Stimulated activated CD8-positive, alpha-beta memory T cell treated with anti-CD3 and anti-CD28 coated beads, Interleukin-7, amount 100 ng/mL, for 1 hour (primary cell): ENCODE measurements at places on chromosomes 7 and 10.

DNA sequence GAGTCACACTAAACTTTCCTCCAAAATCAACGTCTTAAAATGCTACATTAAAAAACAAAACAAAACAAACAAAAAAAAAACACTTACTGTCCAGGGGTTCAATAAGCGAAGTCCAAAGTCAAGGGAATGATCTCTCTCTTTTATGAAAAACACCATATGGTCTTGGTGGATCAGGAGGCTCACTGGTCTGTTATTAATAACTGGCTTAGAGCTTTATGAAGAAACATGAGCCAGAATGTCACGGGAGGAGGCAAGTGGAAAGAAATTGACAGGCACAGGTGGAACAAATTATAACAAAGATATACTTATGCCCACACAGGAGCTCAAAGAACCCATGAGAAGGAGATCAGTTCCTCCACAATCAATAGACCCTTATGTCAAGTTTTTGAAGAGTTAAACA lies at the start of gene MRLN:
TSS of gene MRLN (minus strand) at position 189 of the 400 bp plus-strand sequence.
- no peak for DNase-seq

DNA sequence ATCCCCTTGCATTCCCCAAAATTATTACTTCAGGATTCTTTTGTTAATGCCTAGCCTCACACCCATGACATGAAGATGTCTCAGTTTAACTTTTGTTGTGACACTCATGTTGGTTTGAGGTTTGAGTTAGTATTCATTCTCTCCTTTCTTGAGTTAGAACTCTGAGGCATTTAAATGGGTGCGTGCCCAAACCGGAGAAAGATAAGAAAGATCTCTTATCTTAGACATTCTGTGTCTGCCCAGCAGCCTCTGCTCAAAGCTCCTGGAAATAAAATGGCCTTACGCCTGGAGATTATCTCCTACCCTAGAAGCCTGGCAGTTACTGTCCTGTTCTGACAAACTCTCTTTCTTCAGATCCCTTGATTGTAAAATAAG lies 26.3 kb downstream of the WBP1L start:
- DNase-seq, result no peak

- DNase-seq, result no peak
Observed at GRCh38 chr7:12637819-12638592, 49.4 kb upstream of the ARL4A start.

GRCh38 chr10:118595598-118596425 lies at the start of gene PRLHR:
PRLHR (minus strand) TSS chr10:118595648; CDS start chr10:118595244, 404 bp downstream.
- DNase-seq, result no peak

- no peak for DNase-seq
Observed at GRCh38 chr7:47601119-47601880, 19.4 kb upstream of the TNS3 start.

- no peak for DNase-seq
Observed at GRCh38 chr10:34297541-34298345, 517.4 kb downstream of the PARD3 start.

- peak; percentile 5 for DNase-seq
Observed at GRCh38 chr7:51067757-51068156, 248.9 kb downstream of the COBL start.

- no peak for DNase-seq
Observed at GRCh38 chr10:5616836-5617235, 49.6 kb downstream of the ASB13 start.

- no peak for DNase-seq
Observed at GRCh38 chr10:124992462-124993344, 50.8 kb downstream of the ZRANB1 start.

GRCh38 chr7:157873181-157873580 lies 536.4 kb downstream of the DNAJB6 start:
- no peak for DNase-seq

DNA sequence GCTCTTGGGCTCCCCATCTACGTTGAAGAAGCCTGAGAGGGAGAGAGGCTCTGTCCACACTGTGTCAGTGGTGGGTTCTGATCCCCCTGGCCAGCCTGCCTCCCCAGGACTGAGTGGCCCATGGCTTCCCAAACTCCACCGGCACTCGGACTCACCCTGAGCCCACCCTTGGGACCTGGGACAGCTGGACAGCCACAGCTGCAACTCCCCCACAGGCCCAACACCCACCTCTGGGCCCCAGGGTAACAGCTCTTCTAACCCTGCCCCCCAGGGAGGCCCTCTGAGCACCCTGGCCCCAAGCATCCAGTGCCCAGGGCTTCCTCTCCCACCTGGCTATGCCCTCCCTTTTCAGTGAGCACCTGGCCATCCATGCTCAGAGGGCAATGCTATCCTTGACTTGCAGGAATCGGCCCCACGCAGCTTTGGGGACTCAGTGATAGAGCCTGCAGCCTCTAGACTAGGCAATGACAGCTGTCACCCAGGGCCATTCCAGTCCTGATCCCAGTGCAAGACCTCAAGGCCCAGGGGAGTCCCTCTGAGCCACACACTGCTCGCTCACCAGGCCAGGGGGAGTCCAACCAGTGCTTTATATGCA lies 17.9 kb downstream of the OGDHL start:
- DNase-seq, result no peak

DNA sequence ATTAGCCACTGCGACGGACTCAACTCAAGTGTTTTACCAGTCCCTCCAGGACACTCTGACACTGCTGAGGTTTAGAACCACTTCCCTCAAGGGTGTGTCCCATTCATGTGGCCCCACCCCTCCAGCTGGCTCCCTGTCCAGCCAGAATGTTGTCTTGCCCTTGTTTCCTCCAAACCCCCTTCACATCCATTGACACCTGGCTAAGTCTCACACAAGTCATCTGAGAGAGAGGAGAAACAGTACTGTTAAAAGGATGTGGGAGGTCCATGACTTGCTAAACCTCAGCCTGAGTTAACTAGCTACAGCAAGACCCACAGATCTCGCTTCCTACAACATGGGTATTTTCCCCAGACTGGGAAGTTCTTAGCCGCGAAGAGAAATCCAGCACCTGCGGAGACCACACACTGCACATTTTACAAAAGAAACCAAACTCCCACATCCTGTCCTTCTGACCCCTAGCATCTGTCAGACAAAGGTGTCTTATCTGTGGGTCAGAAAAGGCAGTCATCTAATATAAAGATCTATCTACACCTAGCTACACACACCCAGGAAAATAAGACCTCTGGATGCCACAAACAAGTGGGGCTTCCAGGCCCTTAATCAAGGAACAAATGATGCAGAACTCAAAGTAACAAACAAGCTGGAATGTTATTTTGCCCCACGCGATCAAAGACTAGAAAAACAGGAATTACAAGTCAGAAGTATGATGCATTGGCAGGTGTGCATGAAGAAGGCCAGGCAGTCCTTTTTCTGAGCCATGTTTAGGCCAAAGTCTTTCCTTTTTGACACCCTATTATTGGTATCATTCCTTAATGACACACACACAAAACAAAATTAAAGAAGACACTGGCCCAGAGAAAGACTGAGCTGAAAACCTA lies 13.9 kb downstream of the OSBPL3 start:
- DNase-seq, result no peak

DNA sequence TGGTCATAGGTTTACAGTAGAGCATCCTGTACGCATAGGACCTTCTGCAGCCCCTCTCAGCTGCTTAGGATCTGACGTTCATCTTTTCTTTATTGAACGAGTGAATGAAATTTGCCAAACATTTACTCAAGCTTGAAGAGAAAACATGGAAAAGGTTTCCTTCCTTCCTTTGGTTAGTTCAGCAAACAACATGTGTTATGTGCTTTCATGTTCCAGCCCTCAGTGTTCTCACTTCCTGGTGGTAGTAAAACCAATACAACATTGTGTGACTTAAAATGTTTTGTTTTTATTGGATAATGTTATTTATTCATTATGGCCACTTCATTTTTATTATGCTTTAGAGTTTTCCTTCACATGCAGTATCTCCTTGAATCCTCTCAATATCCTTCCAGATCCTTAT lies 1.4 kb upstream of the CDCA7L start:
- no peak for DNase-seq

DNA sequence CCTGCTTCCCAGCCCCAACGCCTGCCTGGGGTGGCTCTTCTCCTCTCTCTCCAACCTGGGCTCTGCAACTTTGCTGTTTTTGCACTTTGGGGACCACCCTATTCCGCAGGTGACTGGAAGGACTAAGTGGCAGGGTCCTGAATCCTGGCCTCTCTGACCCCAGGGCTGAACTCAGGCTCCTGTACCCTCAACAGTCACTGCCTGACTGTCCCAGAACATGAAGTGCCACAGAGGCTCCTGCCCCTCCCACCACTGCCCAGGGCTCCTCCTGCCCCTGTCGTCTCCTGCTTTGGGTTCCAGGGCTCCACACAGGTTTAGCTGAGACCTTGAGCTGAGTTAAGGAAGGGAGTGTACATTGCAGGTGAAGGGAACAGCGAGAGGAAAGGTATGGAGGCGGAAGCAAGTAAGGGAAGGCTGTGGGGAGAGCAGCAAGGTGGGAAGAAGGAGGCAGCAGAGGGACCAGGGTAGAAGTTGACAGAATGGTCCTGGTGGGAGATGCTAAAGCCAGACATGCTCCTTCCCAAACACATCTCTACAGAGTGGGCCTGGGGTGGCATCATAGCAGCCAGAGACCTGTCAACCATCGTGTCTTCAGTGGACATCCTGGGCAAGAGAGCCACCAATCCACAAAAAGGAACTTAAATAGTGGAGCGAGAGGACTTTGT lies 5.7 kb upstream of the GRID1 start:
- DNase-seq, result no peak

DNA sequence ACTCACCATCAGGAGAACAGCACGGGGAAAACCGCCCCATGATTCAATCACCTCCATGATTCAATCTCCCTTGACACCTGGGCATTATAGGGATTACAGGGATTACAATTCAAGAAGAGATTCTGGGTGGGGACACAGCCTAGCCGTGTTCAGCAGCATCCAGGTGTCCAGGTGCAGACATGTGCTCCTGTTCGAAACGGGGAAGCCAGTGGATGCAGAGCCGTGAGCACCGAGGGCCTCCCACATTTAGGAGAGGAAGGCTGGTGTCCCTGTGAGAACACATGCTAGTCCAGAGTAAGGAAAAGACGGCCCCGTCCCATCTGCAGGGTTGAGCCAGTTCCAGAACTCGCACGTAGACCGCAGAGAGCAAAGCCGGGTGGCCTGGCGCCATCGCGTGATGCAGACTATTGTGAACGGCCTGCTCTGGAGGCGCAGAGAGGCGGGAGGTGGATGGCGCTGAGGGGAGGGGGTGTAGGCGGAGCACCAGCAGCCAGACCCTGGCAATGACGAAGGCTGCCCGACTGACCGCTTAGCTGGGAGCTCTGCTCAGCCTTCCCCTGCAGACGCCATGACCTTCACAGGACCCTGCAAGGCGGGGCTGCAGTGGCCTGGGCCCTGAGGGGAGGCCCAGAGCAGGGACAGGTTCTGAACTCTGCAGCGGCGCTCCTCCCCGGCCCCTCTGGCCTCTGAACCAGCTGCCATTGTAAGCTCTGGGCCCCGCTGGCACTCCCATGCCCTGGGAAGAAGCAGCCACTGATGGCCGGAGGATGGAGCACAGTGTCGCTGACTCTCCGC lies 141.6 kb upstream of the TCERG1L start:
- DNase-seq, result no peak

GRCh38 chr7:37320848-37321468 lies 127.7 kb downstream of the ELMO1 start:
- no peak for DNase-seq

DNA sequence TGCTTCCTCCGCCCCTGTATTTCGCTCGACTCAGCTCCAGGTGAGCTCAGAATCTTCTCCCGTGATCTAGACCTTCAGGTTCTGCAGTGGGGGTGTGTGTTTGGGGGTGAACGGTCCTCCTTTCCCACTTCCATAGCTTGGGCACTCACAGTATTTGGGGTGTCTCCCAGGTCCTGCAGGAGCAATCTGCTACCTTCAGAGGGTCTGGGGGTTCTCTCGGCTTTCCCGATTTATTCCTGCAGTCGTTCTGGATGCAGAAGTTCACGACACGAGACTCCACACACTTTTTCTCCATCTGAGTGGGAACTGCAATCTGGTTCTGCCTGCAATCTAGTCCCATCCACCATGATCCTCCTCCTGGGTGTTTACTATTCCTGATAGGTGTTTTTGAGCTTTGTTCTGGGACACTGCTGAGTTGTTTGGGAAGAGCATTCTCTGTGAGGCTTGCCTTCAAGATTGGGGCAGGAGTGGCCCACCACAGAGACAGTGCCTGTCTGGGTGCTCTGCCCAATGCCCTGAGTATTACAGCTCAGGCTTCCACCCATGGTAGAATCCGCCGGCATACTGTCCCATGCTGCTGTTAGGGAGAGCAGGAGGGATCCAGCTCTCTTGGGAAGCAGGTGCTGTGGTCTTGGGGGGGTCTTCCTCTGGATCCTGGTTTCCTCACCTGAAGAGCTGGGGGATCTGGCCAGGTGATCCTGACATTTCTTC lies 29.8 kb downstream of the JAKMIP3 start:
- DNase-seq, result no peak

DNA sequence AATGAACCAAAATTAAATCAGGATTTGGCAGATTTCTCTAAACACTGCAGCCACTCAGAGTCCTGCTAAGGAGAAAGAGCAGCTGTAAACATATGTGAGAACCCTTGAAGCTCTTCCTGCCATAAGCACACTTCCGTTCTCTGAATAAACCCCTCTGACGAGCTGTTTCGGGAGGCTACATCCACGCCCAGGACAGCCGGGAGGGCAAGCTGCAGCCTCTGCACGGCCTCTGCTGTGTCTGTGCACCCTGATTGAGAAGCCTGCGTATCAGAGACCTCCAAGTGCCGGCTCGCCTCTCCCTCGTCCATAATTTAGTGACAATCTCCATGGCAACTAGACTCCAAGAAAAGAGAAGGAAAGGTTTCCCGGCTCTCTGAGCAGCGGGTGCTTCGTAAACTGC lies 114.4 kb downstream of the PTPRN2 start:
- no peak for DNase-seq

GRCh38 chr7:11784769-11785536 lies 47.0 kb downstream of the THSD7A start:
- no peak for DNase-seq

DNA sequence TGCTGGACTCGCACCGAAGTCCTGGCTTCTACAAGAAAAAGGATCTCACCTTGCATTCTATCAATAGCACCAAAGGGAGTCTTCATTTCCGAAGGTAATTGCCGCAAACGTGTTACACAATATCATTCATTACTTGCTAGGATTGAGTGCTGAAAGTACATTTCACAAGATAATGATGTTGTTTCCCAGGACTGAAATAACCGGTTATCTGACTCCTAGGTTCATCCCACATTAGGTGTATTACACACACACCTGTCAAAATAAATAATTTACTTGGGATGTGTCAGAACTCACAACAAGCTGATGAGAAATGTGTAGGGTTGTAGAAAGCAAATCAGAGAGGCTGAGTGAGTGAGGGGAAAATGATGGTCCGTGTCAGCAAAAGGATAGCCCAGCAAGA lies 219.4 kb upstream of the RHOBTB1 start:
- no peak for DNase-seq

GRCh38 chr7:70356787-70357328 lies 758.6 kb downstream of the AUTS2 start:
- no peak for DNase-seq

GRCh38 chr10:90652519-90652918 lies 205.3 kb downstream of the HTR7 start:
- no peak for DNase-seq

- DNase-seq, result no peak
Observed at GRCh38 chr7:43438897-43439479, 143.9 kb upstream of the STK17A start.
